ENCODE measurements at places on chromosomes 12 and 14.
A peak's percentile ranks its signal among the peaks of the same experiment; 100 is the strongest.

- no peak for DNase-seq
Measured at GRCh38 chr14:29650554-29651269, 276.9 kb downstream of the PRKD1 start.

- DNase-seq, result no peak
Measured at GRCh38 chr14:102075155-102075554, 11.7 kb downstream of the HSP90AA1 start.

- DNase-seq, result no peak
Measured at GRCh38 chr14:58395562-58395811, 243 bp upstream of the TOMM20L start.

GRCh38 chr14:72501439-72501838 is 392.5 kb downstream of the DPF3 start:
- DNase-seq, result no peak

DNA sequence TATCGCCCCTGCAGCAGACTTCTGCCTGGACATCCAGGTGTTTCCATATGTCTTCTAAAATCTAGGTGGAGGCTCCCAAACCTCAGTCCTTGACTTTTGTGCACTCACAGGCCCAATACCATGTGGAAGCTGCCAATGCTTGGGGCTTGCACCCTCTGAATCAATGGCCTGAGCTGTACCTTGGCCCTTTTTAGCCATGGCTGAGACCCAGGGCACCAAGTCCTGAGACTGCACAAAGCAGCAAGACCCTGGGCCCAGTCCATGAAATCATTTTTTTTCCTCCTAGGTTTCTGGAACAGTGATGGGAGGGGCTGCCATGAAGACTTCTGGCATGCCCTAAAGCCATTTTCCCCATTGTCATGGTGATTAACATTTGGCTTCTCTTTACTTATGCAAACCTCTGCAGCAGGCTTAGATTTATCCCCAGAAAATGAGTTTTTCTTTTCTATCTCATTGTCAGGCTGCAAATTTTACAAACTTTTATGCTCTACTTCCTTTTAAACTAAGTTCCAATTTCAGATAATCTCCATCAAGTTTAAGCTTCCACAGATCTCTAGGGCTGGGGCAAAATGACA is 1445.8 kb upstream of the FLRT2 start:
- DNase-seq, result no peak

GRCh38 chr12:88624911-88625310 is 44.6 kb upstream of the KITLG start:
- no peak for DNase-seq

GRCh38 chr12:20436316-20436715 is 68.0 kb downstream of the PDE3A start:
- peak; percentile 63 for DNase-seq

DNA sequence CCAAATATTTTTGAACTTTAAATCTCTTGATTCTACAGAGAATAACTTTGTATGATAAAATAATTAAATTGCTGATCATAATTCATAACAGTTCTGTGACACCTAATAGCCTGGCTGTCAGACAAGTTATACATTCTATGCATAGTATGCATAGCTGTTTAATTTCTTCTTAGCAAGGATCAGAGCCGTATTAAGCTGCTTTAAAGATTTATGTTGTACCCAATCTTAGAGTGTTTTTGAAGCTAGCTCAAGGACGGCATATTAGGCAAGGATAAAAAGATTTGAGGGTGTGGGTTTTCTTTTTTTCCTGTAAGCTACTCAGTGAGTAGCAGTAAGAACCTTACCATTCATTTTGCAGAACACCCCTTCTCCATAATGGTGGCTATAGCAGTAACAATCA is 45.9 kb downstream of the SLC17A8 start:
- DNase-seq, result no peak

DNA sequence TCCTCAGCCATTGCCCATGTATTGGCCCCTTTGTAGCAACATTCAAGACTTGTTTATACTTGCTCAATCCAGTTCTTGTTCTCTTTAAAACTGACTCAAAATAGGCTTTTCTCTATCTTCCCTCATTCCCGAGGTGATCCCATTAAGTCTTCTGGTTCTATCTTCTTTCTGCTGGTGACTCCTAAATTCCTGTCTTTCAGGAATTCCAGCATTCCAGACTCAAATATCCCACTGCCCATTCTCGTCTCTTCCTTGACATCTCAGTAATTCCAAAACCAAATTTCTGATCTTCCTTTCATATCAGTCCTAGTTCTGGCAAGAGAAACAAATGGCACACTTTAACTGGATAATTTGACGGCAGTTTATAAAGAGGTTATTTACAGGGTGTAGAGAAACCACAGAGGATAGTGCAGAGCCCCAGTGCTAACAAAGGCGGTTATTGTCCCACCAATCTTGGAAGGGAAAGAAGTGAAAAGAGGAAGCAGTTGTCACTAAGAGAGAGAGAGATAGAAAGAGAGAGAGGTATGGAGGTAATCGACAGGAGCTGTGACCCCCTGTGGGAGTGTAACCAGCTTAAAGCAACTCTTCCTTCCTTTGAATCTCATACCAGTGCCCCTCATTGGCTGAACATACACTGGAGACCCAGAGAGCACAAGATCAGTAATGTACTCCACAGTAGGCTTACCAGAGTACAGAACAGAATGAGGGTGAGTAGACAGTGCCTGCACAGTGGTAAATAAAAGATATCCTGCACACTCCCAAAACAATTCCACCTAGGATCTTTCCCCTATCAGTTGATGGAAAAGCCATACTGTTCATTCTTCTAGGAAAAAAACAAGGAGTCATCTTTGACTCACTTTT is 177.6 kb upstream of the LMNTD1 start:
- no peak for DNase-seq
